ENCODE measurements at places on chromosomes 7 and 10.

DNA sequence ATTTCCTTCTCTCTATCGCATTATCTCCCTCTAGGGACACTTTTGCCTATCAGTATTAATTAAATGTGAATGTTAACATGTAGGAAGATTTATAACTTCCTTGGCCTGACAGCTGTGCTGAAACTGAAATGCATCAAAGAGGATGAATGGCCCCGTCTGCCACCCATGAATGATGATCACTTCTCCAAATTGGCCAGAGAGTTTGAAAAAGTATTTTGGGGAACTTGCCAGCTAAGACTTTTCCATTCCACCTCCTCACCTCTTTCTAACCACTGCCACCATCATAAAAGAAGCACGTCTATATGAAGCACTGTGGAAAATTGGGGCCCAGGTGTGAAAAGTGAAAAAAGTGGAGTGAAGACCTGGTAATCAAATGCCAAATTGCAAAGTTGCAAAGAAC, 25.4 kb upstream of the ST8SIA6 start:
- DNase-seq: no peak

GRCh38 chr10:131242007-131242406, 69.5 kb downstream of the TCERG1L start:
- no peak for DNase-seq

- DNase-seq: no peak
Observed at GRCh38 chr10:85043207-85043606, 714.8 kb downstream of the CCSER2 start.

DNA sequence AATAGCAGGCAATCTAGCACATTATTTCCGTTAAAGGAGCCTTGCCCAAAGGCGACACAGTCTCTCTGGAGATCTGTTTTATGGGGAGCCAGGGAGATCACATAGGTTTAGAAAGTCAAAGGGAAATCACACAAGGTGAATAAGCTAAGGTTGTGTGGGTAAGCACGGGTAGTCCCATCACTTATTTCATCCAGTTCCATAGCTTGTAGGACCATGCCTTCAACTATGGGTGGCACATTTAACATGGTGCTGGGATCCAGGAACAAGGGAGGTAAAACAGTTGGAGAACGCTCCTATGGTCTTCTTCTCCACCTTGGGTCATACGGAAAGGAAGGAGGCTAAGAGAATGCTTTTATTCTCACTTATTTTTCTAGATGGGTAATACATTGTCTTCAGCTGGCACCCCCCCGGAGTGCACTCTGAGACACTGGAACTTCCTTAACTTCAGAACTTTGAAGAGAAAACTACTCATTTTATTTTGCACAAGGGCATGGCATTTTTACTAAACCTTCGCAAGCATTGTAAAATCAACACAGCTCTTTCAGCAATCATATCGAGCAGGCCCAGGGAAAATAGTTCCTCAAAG, 435.4 kb downstream of the KIF20B start:
- DNase-seq: no peak
